Gastrocnemius medialis (tissue), 4 donors: ENCODE measurements at places on chromosomes 2 and 18.

DNA sequence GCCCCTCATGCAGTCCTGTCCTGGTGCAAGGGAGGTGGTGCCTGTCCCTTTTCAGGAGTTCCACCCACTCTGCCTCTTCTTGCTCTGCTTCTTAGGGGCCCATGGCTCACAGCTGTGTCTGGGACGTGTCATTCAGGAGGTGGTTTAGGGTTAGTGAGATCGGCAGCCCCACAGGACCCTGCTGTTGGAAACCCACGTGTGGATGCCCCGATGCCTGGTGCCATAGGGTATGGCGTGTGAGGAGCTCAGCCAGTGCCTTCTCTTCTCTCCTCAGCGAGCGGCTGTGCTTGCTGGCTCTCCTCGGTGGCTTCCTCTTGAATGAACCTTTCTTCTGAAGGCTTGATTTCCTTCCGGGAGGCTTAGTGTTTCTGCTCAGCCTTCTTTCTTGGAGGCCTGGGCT lies 55.2 kb downstream of the LDLRAD4 start:
- no peak for DNase-seq

- no peak for DNase-seq
Measured at GRCh38 chr2:6887751-6888192, 10.2 kb downstream of the RSAD2 start.

DNA sequence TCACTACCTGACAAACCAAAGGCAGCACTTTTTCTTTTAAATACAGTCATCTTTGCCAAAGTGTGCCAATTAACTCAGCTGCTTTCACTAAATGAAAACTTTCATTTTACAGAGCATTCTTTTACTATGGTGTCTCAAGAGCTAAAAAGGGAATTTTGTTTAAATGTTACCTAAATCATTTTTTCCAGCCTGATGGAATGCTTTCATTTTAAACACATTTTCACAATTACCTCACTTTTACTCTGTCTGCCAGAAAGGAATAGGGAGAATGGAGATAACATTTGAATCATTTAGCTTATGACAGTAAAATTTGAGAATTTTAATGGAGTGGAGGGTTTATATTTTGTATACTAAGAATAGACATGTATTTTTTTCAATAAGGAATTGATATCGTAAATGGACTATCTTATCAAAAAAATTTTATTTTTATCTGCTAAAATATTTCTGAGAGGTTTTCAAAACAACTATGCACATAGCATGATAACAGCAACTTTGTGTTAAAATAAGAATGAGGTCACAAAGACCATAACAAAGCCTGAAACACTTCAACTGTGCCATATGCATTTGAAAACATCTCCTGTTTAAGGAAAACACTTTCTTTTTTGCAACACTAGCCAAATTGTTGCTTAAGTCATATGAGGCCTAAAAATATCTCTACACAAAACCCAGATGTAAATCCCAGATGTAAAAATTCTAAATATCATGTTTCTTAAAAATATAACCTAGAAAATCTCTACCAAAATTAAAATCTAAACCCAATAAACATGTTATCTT lies 769.9 kb upstream of the FSHR start:
- DNase-seq, result no peak

DNA sequence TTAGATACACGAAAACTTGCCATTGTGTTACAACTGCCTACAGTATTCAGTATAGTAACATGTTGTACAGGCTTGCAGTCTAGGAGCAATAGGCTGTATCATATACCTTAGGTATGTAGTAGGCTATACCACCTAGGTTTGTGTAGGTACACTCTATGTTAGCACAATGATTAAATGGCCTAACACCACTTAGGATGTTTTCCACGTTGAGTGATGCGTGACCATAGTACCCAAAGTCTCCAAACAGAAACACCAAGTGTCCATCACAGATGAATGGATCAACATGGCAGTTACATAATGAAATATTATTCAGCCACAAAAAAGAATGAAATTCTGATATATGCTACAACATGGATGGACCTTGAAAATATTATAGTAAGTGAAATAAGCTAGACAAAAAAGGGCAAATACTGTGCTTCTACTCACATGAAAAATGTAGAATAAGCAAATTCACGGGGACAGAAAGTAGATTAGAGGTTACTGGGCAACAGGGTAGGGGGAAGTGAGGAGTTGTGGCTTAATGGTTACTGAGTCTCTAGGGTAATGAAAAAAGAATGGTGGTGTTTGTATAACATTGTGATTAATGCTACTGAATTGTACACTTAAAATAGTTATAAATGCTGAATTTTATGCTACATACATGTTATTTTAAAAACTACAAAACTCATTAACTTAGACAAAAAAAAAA lies 62.6 kb downstream of the TMEM131 start:
- no peak for DNase-seq

- peak; percentile 19 for DNase-seq
Measured at GRCh38 chr18:27378431-27379095, 193.5 kb upstream of the CHST9 start.

GRCh38 chr18:67621049-67621713 lies 104.7 kb upstream of the DSEL start:
- no peak for DNase-seq

DNA sequence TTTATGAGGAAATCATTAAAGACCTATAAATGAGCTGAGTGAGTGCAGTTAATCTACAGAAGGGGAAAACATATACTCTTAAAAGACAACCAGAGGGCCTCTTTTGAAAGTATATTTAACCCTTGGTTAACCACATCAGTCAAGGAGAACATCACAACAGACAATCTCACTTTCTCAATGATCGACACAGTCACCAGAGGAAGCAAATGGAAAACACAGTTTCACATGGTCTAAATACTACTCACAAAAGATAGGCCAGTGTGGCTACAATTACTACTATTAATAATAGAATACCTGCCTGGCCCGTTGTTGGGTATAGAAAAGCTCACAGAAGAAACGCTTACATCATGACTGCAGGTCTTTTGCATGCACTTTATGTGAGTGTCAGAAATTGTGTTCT lies 426.2 kb downstream of the NCKAP5 start:
- DNase-seq, result no peak

- no peak for DNase-seq
Measured at GRCh38 chr2:16553226-16553625, 112.4 kb downstream of the CYRIA start.

GRCh38 chr2:226362980-226363379 lies 436.6 kb downstream of the IRS1 start:
- DNase-seq, result no peak

- no peak for DNase-seq
Measured at GRCh38 chr18:33277431-33277830, 163.1 kb downstream of the CCDC178 start.

DNA sequence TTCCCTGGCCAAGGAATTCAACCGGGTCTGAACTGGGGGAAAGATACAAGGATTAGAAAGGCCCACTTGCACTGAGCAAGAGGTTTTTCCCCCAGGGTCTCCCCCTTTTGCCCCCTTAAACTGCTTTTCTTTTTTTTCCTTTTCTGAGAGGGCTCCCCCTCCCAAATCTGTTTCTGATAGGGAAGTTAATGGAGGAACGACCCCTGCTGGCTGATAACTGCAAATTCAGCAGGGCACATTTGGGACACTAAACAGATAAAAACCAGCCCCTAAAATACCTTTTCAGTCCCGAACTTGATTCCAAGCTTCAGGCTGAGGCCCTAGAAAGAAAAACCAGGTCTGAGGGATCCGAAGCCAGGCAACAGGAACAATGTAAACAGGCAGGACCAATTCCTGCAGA lies 1012.4 kb upstream of the CRIM1 start:
- DNase-seq, result no peak

- DNase-seq, result no peak
Measured at GRCh38 chr2:74562126-74562775, 7.7 kb downstream of the DOK1 start.

GRCh38 chr2:205762881-205763280 lies 80.6 kb downstream of the NRP2 start:
- no peak for DNase-seq

GRCh38 chr2:212882626-212883025 lies 268.8 kb downstream of the IKZF2 start:
- no peak for DNase-seq

- no peak for DNase-seq
Measured at GRCh38 chr2:111910609-111911277, 12.3 kb downstream of the MERTK start.

- no peak for DNase-seq
Measured at GRCh38 chr2:45852450-45853150, 201.1 kb downstream of the PRKCE start.

DNA sequence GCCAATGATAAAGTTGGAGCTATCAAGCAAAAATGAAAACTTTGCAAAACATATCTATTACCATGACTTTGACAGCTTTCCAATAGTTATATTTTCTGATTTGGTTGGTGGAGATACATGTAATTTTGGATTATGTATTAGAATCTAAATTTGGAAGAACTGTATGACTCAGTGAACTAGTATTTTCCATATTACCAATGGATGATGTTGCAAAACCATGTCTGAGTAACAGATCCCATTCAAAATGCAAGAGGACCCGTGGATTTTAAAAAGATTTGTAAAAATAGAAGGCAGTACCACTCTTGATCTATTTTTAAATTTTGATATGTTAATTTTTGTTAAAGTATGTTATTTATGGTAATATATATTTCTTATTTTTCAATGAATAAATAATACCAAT lies 83.0 kb downstream of the TAF4B start:
- DNase-seq, result no peak

DNA sequence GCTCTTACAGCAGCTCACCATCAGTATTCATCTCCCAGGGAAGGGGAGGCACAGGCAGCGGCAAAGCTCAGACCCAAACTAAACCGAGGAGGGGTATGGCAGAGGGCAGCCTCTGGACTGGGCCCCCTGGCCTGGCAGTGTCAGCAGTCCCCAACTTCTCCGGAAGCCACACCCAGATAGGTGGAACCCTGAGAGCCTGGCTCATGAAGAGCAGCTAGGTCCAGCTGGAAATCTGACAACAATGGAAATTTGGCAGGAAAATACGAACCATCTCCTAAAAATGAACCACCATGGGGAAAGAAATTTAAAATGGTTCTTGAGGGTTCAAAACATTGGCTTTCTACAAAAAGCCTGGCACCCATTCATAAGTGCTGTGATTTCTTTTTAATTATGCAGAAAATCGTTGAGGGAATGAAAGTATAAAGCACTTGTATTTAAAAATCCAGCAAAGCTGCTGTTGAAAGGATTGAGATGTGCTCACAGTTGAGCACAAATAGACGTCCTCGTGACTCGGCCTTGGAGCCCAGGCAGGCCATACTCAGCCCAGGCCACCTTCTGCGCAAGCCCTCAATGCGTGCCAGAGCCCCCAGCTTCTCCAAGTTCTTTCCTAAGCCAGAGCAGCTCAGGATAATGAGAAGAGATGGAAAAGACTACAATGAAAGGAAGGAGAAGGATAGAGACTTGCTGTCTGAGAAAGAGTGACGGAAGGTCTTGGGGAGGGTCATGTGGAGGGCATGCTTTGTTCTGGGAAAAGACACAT lies 93.0 kb downstream of the COL6A3 start:
- DNase-seq, result peak; percentile 80

DNA sequence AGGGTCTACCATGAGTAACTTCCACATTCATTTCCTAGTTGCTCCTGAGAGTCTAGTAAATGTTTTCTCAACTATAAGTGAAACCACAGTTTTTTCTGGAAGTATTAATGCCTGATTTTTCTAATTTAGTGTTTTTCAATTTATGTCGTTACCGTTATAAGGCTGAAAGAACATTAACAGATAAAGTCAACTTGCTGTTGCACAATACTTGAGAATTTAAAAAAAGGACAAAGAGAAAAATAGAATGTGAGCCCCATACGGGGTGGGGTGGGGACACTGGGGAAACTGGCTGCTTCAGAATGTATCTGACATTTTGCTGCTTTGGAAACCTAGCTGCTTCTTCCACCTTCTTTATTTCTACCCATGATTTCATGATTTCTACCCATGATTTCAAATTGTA lies 26.2 kb downstream of the CNOT11 start:
- no peak for DNase-seq

- DNase-seq, result no peak
Measured at GRCh38 chr2:10135296-10136089, 13.0 kb downstream of the RRM2 start.

DNA sequence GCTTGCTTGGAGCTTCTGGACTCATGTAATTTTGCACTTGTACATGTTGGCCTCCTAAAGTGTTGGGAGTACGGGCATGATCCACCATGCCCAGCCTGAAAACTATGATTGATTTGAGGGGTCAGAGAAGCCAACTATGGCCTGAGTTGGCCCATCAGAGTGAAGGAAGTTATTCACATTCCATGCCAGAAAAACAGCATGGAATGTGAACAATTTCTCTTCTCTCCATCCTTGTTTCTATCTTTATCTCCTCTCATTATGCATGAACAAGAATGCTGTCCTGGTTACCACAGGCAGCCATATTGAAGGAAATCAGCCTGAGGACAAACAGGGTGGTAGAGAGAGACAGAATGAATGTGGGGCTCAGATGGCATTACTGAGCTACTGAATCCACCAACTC lies 3.5 kb upstream of the CD226 start:
- DNase-seq, result no peak

GRCh38 chr2:105820691-105821090 lies 76.0 kb downstream of the NCK2 start:
- DNase-seq, result no peak

GRCh38 chr2:183019718-183020442 lies 18.4 kb downstream of the NCKAP1 start:
- no peak for DNase-seq

- DNase-seq, result no peak
Measured at GRCh38 chr2:56334622-56335021, 150.8 kb downstream of the CCDC85A start.

GRCh38 chr2:185793532-185794345 lies 55.1 kb downstream of the FSIP2 start:
- DNase-seq, result no peak

DNA sequence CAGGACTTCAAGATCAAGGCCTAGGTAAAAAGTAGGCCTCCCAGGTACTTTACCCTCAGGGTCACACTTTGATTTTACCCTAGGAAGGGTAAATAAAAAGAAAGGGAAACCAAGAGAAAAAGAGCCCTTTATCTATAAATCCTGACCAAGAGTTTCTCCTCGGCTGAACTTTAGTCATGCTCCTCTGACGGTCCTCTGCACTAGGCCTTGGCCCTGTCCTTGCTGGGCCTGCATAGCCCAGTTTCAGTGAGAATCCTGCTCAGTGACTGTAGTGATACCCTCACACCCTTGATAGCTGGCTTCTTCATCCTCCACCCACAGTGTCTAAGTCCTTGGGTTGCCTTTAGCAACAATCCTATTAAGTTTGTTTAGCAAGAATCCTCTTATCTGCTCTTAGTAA lies 20.5 kb upstream of the ITSN2 start:
- no peak for DNase-seq

DNA sequence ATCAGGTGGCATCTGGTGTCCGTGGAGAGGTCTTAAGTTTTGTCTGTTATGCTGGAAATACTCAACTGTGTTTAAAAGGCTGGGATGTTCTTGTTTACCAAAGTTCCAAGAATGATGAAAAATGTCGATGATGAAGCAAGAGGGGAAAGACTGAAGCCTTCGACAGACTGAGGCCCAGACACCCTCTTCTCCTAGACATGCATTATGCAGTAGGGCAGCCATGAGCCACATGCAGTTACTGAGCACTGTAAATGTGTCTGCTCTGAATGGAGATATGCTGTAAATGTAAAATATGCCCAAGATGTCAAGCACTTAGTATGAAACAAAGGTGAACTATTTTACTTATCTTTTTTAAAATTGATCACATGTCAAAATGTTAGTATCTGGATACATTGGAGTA lies 163.1 kb downstream of the GALNT14 start:
- no peak for DNase-seq
